ENCODE measurements at places on chromosomes 13 and 19.

- DNase-seq: no peak
Observed at GRCh38 chr19:1757468-1758230, 4.3 kb downstream of the ONECUT3 start.

DNA sequence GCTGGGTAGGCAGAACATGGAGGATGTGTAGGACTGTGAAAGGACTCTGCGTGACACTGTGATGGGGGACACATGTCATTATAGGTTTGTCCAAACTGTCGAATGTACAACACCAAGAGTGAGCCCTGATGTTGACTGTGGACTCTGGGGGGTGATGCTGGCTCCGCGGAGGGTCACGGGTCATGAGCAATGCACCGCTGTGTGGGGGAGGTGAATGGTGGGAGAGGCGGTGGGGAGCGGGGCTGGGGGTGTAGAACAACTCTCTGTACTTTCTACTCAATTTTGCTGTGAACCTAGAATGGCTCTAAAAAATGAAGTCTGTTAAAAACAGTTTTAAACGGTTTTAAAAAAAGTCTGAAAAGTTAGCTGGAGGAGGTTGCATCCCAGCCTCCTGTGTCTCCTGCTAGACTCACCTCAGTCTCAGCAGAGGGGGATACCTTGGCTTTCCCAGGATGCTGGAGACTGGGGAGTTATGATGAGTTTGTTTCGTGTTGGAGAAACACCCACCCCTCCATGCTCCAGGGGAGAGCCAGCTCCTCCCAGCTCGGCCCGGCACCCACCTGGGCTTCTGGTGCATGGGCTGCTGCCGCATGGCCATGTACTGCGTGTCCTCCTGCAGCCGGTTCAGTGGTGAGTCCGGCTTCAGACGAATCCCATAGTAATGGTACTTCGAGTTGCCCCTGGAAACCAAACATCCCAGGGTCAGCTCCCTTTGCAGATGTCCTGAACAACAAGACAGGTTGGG is 34.7 kb upstream of the RANBP3 start:
- no peak for DNase-seq

- no peak for DNase-seq
Observed at GRCh38 chr13:75135325-75135825, 346.6 kb downstream of the TBC1D4 start.

GRCh38 chr13:41780715-41781706 is 179.9 kb downstream of the VWA8 start:
- DNase-seq: no peak

DNA sequence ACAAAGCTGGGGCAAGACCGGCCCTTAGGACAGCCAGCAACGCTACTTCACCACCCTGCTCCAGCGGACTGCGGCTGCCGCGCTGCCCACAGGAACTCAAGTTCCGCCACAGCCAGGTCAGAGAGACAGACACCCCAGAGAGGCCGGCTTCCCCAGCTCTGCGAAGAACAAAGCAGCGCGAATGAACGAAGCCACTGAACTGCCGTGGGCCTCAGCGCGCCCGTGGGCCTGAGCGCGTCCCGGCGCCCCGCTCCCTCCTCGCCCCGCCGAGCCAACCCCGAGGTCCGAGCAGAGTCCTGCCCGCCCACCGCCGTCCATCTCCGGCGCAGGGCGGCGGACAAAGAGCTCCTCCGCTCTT is 158.4 kb downstream of the RNF17 start:
- DNase-seq: no peak

DNA sequence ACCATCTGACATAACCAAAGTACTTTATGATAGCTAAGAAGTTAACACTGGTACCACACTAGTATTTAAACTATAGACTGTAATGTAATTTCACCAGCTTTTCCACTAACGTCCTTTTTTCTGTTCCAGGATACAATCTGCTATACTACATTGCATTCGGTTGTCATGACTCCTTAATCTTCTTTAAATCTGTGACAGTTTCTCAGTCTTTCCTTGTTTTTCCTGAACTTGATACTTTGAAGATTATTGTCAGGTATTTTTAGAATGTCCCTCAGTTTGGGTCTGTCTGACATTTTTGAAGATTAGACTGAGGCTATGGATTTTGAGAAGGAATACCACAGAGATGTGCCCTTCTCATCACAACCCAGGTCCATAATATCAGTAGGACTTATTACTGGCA is 36.6 kb downstream of the NUFIP1 start:
- no peak for DNase-seq

DNA sequence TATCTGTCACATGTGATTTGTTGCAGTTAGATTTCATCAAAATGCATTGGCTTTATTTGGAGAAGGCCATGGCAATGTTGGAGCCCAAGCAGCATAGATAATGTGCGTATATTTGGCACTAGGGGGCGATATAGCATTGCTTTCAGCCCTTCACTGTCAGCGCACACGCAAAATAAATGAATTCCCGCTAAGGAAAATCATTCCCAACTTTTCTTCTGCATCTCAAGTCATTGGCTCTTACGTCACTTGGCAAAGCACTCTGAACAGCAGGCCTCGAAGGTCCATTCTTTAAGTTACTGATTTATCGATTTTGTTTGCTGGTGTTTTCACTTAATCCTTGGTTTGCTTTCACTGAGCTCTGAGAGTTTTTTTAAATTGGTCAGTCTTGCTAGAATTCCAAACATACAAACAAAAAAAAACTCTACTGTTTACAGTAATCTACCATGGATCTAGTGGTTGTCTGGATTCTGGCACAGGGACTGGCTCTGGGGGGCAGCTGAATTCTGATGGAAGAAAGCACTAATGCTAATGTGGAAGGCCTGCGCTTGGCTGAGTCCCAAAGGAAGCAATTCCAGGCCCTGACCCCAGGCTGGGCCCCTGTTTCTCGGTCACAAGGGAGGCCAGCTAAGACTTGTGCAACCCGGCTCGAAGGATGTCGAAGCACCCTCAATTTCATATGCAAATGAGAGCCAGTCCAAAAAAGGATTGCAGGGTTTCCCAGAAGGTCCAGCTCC is 97.7 kb upstream of the IPO5 start:
- DNase-seq: no peak

- no peak for DNase-seq
Observed at GRCh38 chr13:59000770-59001169, 1163.0 kb downstream of the DIAPH3 start.

GRCh38 chr13:81779876-81780275 is 1439.0 kb upstream of the SPRY2 start:
- DNase-seq: no peak

- DNase-seq: peak; percentile 81
Observed at GRCh38 chr19:2266183-2266993, 10.2 kb upstream of the JSRP1 start.

DNA sequence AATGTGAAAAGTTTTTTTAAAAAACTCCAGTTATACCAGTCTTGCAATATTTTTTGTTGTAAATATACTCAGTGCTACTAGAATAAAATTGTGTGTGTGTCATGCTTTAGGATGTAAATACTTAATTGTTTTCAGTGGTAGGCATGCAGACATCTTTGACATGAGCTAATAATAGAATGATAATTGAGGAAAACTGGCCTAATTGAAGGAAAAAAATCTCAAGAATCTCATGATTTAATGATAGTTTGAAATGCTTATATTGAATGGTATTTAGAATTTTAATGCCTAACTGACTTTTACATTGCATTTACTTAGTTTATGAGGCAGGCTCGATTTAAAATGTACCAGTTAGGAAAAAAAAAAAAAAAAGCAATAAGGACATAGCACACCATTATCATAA is 3.2 kb upstream of the MAB21L1 start:
- DNase-seq: no peak

DNA sequence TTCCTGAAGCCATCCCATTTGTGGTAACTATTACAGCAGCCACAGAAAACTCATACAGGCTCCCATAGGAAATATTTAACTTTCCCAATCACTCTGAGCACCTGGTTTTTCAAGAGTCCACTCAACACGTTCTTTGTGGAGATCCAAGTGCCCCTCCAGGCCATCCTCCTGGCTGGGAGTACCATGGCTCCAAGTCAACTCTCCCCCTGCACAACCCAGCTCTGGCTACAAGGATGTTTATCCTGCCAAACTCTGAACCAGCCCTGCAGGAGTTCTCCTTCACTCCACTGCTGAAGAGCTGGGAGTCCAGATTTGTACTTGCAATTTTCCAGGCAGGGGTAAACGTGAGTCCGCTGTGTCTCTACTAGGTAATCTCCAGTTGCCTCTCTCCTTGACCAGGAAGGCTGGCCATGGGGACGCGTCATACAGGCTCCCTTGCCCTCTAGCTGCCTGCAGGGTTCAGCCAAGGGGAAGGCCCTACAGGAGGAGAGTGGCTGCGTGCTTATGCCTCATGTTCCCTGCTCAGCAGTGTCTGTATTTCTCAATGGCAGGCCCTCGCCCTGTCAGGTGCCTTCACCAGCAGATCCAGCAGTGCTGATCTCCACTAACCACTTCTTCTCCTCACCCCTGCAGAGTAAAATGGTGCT is 29.9 kb upstream of the ARGLU1 start:
- no peak for DNase-seq

DNA sequence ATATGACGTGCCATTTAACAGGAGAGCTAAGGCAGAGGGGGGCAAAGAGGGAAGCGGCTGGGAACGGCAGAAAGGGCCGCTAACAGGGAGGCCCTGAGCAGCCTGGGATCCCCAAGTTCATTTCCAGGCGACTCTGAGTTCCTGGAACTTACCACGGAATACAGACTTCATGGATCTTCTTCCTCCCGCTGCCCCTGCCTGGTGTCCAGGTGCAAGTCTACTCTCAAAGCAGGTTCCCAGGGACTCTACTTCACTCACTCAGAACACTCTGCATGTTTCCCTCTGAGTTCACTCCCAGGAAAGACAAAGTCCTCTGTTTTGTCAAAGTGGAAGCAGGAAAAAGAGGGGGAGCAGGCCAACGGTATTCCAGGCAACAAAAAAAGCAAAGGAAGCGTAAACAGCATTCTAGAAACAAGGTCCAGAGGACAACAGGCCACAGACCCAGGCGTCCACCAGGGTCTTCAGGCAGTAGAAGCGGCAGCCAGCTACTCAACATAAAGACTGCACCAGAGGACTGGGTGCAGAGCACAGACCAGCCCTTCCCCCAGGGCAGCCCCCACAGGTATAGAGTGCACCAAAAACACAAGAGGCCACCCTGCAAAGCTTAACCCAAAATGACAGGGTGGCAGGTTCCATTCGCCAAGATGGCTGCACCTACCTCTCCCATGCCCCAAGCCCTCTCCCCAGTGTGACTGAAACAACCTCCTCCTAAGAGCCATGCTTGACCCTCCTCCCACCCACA is 3.0 kb downstream of the MIER2 start:
- no peak for DNase-seq

- no peak for DNase-seq
Observed at GRCh38 chr13:36006347-36006746, 124.8 kb downstream of the DCLK1 start.

- DNase-seq: no peak
Observed at GRCh38 chr19:18833141-18833476, 1.4 kb downstream of the UPF1 start.

DNA sequence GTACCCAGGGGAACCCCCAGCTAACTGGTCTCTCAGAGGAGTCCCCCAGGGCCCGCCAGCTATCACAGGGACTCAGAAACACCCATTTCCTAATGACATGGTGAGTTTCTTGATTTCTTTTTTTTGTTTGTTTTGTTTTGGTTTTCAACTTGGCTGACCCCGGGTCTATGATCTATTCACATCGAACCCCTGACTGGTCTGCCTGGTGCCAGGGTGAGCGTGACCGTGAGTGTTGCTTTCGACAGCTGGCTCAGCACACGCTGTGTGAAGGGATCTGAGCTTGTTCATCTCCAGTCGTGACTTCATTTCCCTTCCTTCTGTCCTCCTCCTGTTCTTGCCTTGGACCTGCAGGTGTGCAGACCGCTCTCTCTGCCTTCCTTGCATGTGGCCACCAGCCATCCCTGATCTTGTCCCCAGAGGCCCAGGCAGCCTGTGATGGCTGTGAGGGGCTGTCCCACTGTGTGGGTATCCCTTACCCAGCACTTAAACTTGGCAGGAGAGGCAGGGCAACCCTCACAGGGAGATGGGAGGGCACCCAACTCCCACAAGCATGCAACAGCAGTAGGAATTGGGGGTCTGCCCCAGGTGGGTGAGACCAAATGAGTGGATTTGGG is 26.2 kb downstream of the TMEM161A start:
- no peak for DNase-seq

- DNase-seq: no peak
Observed at GRCh38 chr19:11377237-11377636, 2.8 kb downstream of the SWSAP1 start.

DNA sequence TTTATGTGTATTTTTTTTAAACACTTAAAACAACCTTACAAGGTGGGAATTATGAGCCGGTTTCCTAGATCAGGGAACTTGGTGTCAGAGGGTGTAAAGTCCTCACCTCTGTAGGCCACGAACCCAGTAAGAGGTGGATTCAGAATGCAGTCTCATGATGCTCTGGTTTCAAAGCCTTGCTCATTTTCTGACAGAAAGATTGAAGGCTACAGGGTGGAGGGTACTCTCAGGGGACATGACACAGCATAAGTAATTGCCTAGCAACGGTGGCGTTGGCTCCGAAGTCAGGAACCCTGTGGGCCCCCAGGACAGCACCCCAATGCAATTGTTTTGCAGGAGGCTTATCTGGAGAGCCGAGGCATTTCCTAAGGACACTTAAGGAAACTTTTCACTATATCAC is 794.7 kb downstream of the EFNB2 start:
- DNase-seq: no peak

GRCh38 chr19:3343619-3344502 is 22.5 kb upstream of the NFIC start:
- peak; percentile 62 for DNase-seq

GRCh38 chr19:41792513-41793413 is 3.6 kb upstream of the CEACAM3 start:
- DNase-seq: peak; percentile 25

DNA sequence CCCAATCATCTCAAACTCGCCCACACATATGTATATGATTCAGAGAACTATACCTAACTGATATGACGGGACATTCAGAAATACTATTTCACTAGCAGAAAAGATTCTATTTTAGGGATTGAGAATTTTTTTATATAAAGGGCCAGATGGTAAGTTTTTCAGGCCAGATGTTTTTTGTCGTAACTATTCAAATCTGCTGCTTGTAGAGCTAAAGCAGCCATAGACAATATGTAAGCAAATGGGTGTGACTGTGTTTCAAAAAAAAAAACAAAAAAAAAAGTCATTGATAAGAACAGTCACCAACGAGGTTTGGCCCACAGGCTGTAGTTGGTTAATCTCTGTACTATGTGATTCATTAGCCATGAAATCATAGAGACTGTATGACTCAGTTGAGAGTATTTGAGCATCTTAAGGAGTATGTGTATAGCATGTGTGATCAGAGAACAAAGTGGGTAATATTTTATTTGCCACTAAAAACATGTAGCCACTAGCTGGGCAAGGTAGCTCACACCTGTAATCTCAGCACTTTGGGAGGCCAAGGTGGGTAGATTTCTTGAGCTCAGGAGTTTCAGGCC is 2724.7 kb downstream of the PCDH9 start:
- DNase-seq: no peak

DNA sequence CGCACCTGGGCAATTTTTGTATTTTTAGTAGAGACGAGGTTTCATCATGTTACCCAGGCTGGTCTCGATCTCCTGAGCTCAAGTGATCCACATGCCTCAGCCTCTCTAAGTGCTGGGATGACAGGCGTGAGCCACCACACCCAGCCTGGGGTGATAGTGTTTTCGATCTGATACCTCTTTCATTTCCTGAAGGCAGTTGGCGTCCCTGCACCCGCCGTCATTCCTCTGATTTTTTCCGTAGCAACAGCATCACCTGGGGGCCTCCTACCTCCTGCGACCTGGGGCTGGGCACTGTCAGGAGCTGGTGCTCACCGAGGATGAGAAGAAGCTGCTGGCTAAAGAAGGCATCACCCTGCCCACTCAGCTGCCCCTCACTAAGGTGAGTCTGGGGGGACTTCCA is 10.8 kb downstream of the CREB3L3 start:
- no peak for DNase-seq

GRCh38 chr13:97257228-97257755 is 35.2 kb downstream of the MBNL2 start:
- no peak for DNase-seq
